ENCODE measurements at places on chromosomes 6 and 20. TPM values are rescaled to one million over a fixed set of nuclear protein-coding genes. Genes with fewer than 3 reads are reported as not detected.

Gene SOX18
- 3.4 TPM for total RNA-seq

Gene PLG
- not detected for total RNA-seq

Gene TCP11
- total RNA-seq = not detected

Gene LY6G6D
- not detected for total RNA-seq

Gene SIM1
- total RNA-seq = 0.13 TPM

Gene AIG1
- total RNA-seq = 133 TPM

Gene ADGRF5
- total RNA-seq = 3.8 TPM

Gene AIF1
- total RNA-seq = 6.1 TPM

Gene VSTM2L
- 0.57 TPM for total RNA-seq

Gene SIRPB1
- 2.5 TPM for total RNA-seq

Gene THBS2
- 18.2 TPM for total RNA-seq

Gene HLA-DRB5
- 36.3 TPM for total RNA-seq

Gene PCNA
- total RNA-seq = 55.5 TPM

Gene CDH4
- total RNA-seq = not detected

Gene DEFB132
- not detected for total RNA-seq

Gene CTCFL
- total RNA-seq = not detected

Gene MTG2
- 30.6 TPM for total RNA-seq

Gene SFT2D1
- total RNA-seq = 31.9 TPM

Gene SLPI
- 28.0 TPM for total RNA-seq

Gene AGPAT4
- 11.6 TPM for total RNA-seq

Gene ZDHHC14
- 13.4 TPM for total RNA-seq
